ENCODE measurements at places on chromosomes 1 and 21.

GRCh38 chr1:226915672-226915995 lies 24.5 kb upstream of the COQ8A start:
- no peak for ATAC-seq

- no peak for ATAC-seq
These were observed 142.0 kb upstream of the GRIK3 start for GRCh38 chr1:37176269-37176668.

DNA sequence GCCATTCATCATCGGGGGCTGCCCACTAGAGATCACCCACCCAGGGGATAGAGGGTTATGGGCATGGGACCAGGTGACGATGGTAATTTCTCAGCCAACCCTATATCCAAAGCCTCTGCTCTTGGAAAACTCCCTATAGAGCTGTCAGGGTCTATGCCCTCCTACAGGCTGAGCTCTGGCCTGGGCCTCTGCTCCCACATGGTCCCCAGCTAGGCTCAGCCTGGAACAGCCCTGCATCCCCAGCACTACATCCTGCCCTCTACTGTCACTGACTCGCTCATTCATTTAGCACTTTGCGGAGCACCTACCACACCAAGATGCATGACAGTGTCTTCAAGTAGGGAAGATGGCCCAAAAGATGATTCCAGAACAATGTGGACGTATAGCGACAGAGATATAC lies 45.0 kb upstream of the EPS8L3 start:
- no peak for ATAC-seq

- ATAC-seq: no peak
These were observed 527.1 kb downstream of the MRPL39 start for GRCh38 chr21:25080141-25080540.

GRCh38 chr1:93750955-93751354 lies 69.3 kb upstream of the BCAR3 start:
- ATAC-seq: no peak

- ATAC-seq: peak; percentile 99
These were observed 57.8 kb upstream of the LRRC8D start for GRCh38 chr1:89762779-89763648.

GRCh38 chr21:43770066-43770655 lies 5.9 kb downstream of the CSTB start:
- ATAC-seq: no peak

- ATAC-seq: peak; percentile 84
These were observed 505 bp downstream of the CLSPN start for GRCh38 chr1:35769188-35769758.

- ATAC-seq: no peak
These were observed 41.0 kb upstream of the RGS2 start for GRCh38 chr1:192767798-192768197.

DNA sequence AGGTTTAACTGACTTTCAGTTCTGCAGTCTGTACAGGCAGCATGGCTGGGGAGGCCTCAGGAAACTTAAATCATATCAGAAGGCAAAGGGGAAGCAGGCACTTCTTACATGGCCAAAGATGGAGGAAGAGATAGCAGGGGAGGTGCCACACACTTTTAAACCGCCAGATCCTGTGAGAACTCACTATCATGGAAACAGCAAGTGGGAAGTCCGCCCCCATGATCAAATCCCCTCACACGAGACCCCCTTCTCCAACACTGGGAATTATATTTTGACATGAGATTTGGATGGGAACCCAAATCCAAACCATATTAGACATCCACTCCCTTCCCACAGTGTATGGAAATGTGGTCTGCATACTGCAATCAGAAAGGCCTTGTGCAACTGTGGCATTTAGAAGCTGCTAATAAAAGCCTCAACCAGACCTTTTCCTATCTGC lies 148.2 kb downstream of the FCRL5 start:
- ATAC-seq: no peak

DNA sequence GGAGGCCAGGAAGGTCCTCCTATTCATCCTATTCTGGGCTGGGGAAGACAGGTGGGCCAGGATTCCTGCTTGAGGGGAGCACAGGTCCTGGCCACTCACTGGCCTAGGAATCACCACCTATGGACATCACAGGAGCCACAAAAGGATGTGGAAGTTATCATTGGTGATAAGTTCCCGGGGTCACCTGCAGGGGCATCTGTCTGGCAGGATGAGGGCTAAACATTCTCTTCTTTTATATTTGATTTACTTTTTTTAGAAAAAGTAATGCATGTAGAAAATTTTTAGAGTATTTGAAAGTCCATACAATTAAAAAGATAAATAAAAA lies 33.2 kb upstream of the KIAA0040 start:
- no peak for ATAC-seq

GRCh38 chr1:200042552-200043335 lies 15.2 kb downstream of the NR5A2 start:
- no peak for ATAC-seq

DNA sequence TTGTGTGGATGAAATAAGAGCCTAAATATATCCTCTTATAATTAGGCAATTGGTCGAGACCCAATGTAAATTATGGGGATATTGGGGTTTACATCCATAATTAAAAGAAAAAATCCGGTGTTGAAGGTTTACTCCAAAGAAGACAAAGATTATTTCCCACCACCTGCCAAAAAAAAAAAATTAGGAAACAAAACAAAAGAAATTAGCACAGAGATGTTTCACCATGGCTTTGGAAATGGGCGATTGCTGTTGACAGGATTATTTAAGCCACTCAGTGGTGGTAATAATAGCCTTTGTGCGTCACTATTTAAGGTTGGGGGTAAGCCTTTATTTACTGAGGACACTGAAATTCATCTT lies 585 bp upstream of the GLRX2 start:
- ATAC-seq: no peak

GRCh38 chr21:22536509-22536908 lies 1538.3 kb downstream of the NCAM2 start:
- ATAC-seq: no peak

DNA sequence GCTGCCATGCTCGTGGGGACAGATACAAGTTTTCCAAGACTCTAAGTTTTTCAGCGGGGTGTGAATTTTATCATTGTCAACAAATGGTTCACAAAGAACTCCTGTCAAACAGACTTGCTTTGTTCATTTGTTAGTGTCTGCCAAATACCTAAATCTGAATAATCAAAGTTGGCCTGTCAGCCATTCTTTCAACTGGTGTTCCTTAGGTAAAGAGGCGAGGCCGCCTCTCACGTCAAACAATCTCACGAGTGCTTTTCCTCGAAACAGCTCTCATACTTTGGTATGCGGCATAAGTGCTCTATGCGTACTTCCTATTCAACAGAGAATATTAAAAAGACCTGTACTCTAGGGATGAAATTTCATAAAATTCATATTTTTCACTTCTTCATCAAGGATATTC lies 51.4 kb upstream of the KANK4 start:
- no peak for ATAC-seq

GRCh38 chr1:56194701-56195300 lies 384.6 kb downstream of the PLPP3 start:
- ATAC-seq: no peak

GRCh38 chr1:222791006-222791710 lies 23.7 kb upstream of the DISP1 start:
- no peak for ATAC-seq

Measured in motor neuron (in vitro differentiated cells).